Psoas muscle (tissue), 8 donors: ENCODE measurements at places on chromosomes 1 and 21. TPM values are rescaled to one million over a fixed set of nuclear protein-coding genes. Genes with fewer than 3 reads are reported as not detected.

- no peak for DNase-seq
Observed at GRCh38 chr1:226046240-226046639, 16.3 kb upstream of the H3-3A start.

DNA sequence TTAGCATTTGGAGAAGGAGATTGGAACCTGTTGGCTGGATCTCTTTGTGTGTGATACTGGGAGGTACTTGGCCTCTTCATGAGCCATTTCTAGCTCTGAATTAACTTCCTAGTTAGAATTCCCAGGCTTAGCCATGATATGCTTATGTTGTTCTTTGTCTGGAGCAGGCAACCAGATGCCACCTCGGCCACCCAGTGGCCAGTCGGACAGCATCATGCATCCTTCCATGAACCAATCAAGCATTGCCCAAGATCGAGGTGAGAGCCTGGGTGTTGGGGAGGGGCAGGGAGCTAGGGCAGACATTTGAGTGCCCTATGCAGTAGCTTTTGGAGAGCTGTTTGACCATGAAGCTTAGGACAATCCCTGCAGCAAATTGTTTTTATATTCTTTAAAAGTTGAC, 26.5 kb upstream of the PIGV start:
- no peak for DNase-seq

DNA sequence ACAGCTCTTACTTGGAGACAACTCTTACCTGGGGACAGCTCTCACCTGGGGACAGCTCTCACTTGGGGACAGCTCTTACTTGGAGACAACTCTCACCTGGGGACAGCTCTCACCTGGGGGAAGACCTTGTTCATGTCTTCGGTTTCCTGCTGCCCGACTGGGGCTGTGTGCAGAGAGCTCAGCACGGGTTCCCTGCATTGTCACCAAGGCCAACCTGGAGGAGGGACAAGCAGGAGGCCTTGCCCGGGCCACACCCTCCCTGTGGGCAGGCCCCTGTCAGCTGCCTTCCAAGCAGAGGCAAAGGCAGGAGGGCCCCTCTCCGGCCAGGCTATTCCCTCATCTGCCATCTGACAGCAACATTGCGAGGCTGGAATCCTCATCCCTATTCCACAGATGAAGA, at the start of gene LDLRAD1:
Gene LDLRAD1 (minus strand): TSS at position 208 of the 400 bp plus-strand sequence. CDS start 74 bp downstream, at position 134.
- DNase-seq: no peak

GRCh38 chr1:15509586-15509985, 14.4 kb downstream of the CASP9 start:
- no peak for DNase-seq

DNA sequence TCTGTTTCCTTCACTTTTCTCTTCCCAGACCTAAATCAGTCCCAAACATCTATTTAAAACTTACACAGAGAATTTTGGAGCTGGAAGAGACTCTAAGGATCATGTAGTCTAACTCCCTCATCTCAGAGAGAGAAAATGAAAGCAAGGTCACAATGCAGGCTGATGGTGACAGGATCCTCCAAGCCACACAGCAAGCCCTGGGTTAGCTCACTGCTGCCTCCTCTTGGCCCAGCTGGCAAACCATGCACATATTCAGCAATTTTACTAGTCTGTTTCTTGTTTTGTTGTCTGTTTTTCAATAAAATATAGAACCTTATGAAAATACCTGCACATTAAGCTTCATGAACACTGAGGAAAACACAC, 27.7 kb upstream of the LY9 start:
- DNase-seq: peak; percentile 56

The BTBD19 gene
- total RNA-seq: 1.8 TPM

The ZBTB7B gene
- 75.8 TPM for total RNA-seq

The PRAMEF26 gene
- total RNA-seq: not detected

The PEAR1 gene
- total RNA-seq: 7.3 TPM
